Liver (tissue), 10 donors: ENCODE measurements at places on chromosomes 1 and 21. TPM values are rescaled to one million over a fixed set of nuclear protein-coding genes. Genes with fewer than 3 reads are reported as not detected.

- DNase-seq, result no peak
These were observed 32.9 kb upstream of the RASAL2 start for GRCh38 chr1:178060789-178061556.

TNFSF4 gene
- total RNA-seq, result 0.59 TPM

DNA sequence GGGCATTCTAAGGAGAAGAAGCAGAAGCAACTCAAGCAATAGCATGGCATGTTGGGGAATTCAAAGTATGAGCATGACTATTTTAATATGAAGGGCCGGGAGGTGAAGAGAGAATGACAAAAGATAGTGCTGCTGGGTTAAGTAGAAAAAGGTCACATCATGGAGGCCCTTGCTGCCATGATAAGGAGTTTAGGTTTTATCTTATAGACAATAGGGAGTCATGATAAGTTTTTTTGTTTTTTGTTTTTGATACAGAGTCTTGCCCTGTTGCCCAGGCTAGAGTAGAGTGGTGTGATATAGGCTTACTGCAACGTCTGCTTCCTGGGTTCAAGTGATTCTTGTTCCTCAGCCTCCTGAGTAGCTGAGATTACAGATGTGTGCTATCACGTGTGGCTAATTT, 3.1 kb downstream of the BNIPL start:
- DNase-seq, result no peak

- no peak for DNase-seq
These were observed 48.9 kb downstream of the RASSF5 start for GRCh38 chr1:206556047-206556749.

GRCh38 chr1:245829826-245830225, 675.0 kb downstream of the KIF26B start:
- DNase-seq, result no peak
